Stimulated activated CD4-positive, alpha-beta T cell treated with anti-CD3 and anti-CD28 coated beads, Interleukin-2, amount 100 ng/mL, for 48 hours (primary cell): ENCODE measurements at places on chromosomes 13 and 19.

DNA sequence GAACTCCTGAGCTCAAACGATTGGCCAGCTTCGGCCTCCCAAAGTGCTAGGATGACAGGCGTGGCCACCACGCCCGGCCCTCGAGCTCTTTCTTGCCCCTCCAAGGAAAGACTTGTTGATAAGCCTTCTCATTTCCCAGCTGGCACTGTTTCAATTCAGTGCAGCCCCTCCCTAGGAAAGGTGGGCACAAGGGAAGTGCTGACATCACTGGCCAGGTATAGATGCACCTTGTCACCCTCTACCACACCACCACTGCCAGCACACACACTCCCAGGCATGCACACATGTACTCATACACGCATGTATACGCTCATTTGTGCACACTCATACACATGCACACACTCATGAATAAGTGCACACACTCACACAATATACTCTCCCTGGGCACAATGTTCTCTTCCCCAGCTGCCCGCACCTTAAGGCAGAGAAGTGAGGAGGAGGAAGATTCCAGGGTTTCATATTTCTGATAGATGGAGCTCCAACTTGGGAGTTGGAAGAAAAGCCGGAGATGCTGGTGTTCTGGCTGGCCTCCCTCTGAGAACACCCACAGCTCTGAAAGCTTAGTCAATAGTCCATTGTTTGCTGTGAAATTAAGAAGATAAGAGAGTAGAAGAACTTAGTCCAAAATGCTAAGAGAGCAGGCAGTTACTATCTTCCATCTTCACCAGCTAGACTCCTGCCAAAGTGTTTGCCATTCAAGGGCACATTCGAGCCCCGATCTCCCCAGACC lies 196.7 kb downstream of the FOXO1 start:
- DNase-seq: no peak

DNA sequence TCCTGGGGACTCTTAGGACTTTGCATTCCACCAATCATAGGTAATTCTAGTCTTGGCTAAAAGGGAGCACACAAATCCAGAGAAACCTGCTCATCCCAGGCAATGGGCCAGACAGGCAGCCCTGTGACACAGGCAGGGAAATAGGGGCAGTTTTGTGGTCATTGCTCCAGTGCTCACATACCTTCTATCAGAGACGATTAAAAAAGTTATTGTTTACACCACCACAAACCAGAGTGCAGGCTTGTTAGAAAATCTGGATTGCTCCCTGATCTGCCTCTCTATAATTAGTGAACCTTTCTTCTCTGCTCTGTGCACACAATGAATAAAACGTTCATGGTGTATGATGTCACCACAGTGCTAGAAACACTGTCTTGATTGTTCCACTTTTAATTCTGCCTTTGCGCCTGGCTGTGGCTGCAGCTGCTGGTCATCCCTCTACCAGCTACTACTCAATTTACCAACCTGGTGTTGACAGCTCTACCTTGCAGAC lies 121.6 kb upstream of the SPATA13 start:
- no peak for DNase-seq

DNA sequence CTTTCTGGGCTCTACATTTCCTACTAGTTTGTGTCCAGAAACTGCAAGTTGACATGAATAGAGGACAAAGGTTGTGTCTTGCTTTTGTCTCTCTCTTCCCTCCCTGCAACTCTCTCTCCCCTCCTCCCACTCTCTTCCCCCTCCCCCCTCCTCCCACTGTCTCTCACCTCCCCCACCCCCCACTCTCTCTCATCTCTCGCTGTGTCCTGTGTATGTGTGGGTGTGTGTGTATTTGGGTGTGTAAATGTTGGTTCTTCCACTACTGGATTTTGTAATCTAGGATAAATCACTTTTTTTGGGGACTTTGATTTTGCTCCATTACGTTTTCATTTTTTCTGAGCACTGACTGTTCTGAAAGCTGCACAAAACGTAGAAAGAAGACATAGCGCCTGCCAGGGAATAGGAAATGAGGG lies 48.4 kb downstream of the AKAP11 start:
- DNase-seq: no peak

- no peak for DNase-seq
These were observed 2.2 kb upstream of the SYDE1 start for GRCh38 chr19:15105044-15105443.

- DNase-seq: peak; percentile 32
These were observed at the start of gene ELF1 for GRCh38 chr13:41019011-41019487. Gene ELF1 (minus strand): TSS chr13:41019316. CDS start chr13:40982054, 37,262 bp downstream.

DNA sequence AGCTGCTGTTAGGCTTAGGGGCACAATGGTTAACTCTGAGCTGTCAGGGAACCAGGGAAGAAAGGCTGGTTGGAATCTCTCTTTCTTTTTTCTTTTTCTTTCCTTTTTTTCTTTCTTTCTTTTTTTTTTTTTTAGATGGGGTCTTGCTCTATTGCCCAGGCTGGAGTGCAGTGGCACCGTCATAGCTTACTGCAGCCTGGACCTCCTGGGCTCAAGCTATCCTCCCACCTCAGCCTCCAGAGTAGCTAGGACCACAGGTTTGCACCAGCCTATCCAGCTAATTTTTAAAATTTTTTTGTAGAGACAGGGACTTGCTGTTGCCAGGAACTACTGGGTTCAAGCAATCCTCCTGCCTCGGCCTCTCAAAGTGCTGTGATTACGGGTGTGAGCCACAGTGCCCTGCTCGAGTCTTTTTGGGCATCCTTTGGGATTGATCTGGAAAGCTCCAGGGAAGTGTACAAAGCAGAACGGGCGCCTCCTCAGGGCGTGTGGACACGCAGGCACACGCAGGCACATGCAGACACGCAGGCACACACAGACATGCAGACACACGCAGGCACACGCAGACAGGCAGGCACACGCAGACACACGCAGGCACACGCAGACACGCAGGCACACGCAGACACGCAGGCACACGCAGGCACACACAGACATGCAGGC lies 99.2 kb downstream of the GADD45B start:
- DNase-seq: no peak

GRCh38 chr19:17716309-17716929 lies 2.9 kb upstream of the MAP1S start:
- DNase-seq: no peak

- no peak for DNase-seq
These were observed 16.6 kb downstream of the ADAMTS10 start for GRCh38 chr19:8593931-8594330.

- no peak for DNase-seq
These were observed 276.1 kb downstream of the NALCN start for GRCh38 chr13:101140087-101140770.

GRCh38 chr13:70960841-70961443 lies 852.7 kb upstream of the KLHL1 start:
- no peak for DNase-seq

- DNase-seq: no peak
These were observed 6.6 kb upstream of the ZNF835 start for GRCh38 chr19:56678205-56678604.

DNA sequence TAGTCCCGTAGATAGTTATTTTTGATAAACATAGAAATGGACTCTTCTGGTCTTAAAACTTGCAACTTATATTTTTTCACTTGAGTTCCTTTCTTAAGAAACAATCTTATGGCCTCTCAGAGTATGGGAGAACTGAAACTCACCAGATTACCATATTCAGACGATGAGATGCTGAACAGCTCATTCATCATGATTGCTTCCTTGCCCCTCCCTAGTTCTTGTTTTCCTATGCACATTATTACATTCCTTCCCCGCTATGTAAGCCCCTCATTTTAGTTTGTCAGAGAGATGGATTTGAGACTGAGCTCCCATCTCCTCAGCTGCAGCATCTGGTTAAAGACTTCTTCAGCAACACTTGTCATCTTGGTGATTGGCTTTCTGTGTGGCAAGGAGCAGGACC lies 158.5 kb downstream of the SLITRK6 start:
- no peak for DNase-seq

DNA sequence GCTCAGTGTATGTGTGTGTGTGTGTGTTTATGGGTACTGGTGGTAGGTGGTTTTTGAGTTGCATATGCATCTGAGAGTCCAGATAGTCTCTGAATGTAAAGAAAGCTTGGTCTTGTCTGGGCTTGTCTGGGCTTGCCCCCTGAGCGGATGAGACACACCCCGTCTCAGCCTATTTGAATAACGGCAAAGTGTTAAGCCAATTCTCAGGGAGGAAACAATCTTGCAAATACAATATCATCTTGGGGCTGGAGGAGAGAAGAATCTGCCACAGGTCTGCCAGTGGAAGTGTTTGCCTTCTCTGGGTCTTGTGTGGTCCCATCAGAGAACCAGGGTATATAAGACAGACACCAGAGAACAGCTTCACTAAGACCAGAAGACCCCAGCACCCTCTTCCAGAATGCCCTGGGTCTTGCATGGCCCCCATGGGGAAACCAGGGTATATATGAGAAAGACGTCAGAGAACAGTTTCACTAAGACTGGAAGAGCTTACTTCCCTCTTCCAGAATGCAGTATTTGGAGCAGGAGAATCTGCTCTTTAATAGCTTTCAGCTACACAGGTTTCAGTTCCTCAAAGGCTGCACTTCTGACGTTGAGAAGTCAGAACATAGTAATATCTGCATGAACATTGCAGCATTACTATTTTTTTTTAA lies 13.3 kb downstream of the CD70 start:
- no peak for DNase-seq

GRCh38 chr13:42574435-42575311 lies 721 bp downstream of the TNFSF11 start:
- DNase-seq: peak; percentile 41

DNA sequence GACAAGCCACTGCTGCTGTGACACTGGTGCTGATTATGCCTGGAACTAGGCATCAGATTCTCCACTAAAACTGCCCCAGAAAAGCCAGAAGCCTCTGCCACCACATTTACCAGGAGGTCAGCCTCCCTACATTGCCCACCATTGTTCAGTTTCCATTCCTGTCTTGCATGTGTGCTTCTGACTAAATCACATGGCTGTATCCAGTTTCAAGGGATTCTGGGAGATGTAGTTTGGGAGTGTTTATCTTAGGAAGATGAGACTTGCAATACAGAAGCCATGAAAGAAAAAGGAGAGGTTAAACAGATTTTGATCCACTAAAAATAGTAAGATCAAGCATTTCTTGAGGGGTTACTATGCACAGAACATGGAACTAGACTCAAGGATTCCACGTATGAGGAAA lies 40.7 kb upstream of the SERPINE3 start:
- DNase-seq: no peak

- DNase-seq: no peak
These were observed 164.3 kb upstream of the TUBA3C start for GRCh38 chr13:19345916-19346422.

DNA sequence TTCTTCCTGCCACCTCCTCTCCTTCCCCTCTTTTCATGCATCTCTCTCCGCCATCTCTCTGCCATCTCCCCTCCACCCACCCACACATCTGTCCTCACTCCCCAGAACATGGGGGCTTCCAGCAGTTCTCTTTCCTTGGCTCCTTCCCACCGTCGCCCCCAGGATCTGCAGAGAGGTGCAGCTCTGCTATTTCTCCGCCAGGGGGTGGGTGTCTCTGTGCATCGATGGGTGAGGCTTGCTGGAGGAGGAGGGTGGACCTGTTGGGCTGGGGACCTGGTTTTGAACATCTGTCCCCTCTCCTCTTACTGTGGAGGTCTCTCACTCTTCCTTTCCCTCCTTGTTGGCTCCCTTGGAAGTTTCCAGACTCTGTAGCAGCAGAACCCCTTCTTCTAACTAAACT lies 51.7 kb downstream of the MYH14 start:
- no peak for DNase-seq

DNA sequence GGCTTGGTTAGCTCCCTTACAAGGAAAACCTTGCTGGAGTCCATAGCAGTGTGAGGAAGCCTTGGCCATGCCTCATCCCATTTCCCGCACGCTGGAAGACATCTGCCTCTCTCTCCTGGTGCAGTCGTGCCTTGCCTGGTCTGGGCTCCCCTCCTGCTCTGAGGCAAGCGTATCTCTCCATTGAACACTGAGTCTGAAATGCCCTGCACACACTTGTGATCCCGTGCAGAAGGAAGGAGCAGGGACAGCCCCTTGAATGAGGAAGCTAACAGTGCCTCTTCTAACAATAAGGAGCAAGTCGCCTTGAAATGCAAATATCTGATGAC lies 407 bp upstream of the ZNF440 start:
- DNase-seq: no peak
